Cardiac muscle cell (in vitro differentiated cells and primary cell): ENCODE measurements at places on chromosomes 1 and 21.

DNA sequence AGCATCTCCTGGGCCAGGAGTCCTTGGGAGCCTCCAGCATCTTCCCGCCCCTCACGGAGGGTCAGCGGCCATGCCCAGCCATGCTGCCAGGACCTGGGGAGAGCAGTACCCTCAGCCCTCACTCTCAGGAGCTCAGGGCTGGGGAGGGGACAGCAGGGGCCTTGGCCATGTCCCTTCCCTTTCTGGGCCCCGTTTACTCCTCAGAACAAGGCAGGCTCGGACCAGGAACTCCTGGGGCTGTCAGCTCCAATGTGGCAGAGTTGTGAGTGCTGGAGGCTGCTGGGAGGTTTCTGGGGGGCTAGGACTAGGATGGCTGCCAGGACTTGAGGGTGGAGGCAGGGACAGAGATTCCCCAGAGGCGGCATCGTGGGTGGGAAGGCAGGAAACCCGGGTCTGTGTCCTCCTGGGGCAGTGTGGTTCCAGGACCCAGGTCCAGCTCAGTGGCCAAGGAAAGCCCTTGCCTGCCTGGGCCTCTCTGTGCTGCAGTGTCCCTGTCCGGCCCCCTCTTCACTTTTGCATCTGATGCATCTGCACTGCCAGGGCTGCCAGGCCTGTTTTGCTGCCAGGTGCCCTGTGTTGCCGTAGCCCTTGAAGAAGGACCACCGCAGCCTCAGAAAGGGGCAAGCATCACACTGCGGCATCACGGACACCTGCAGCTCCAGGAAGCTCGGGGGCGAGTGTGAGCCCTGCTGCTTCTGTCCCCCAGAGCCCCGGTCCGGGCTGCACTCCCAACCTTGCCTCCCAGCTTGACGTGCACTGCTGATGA lies 223.9 kb downstream of the CAMTA1 start:
- no peak for DNase-seq

- DNase-seq, result peak; percentile 32
Measured at GRCh38 chr1:39266269-39266668, 61.8 kb downstream of the MACF1 start.

GRCh38 chr1:86914998-86915736 lies 732 bp downstream of the HS2ST1 start:
- DNase-seq, result peak; percentile 63

DNA sequence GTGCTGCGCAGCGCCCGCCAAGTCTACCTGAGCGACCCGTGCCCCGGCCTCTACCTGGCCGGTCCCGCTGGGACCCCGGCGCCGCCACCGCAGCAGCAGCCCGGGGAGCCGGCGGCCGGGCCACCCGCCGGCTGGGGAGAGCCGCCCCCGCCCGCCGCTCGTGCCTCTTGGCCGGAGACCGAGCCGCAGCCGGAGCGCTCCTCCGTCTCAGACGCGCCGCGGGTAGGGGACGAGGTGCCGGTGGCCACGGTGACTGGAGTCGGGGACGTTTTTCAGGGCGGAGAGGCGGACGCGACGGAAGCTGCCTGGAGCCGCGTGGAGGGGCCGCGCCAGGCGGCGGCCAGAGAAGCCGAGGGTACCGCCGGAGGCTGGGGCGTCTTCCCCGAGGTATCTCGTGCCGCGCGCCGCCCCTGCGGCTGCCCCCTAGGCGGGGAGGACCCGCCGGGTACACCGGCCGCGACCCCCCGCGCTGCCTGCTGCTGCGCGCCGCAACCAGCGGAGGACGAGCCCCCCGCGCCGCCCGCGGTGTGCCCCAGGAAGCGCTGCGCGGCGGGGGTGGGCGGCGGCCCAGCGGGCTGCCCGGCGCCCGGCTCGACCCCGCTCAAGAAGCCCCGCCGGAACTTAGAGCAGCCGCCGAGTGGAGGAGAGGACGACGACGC lies 646 bp downstream of the IER5 start:
- DNase-seq, result peak; percentile 66

DNA sequence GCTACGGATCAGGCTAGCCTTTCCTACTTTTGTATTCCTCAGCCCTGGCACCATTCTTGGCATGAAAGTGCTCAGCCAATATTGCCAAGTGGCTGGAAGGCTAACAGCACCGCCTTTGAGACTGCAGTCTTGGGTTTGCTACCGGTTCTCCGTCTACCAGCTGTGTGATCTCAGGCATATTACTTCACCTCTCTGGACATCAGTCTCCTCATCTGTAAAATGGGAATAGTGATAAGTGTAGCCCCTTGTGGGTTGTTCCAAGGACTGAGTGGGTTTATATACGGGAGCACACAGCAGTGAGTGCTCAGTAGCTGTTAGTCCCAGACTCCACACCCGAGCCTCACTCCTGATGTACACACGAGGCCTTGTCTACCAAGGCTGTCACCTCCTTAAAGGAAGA lies 13.7 kb downstream of the TFAP2E start:
- DNase-seq, result no peak

GRCh38 chr1:39971138-39971537 lies 16.2 kb downstream of the MFSD2A start:
- DNase-seq, result peak; percentile 80

GRCh38 chr21:25831300-25831960 lies 96.7 kb downstream of the GABPA start:
- DNase-seq, result no peak

GRCh38 chr1:35475356-35475755 lies 81.8 kb downstream of the KIAA0319L start:
- peak; percentile 28 for DNase-seq

GRCh38 chr1:18256282-18257235 lies 149.0 kb downstream of the IGSF21 start:
- DNase-seq, result peak; percentile 48

- DNase-seq, result no peak
Measured at GRCh38 chr1:93750955-93751354, 69.3 kb upstream of the BCAR3 start.

- no peak for DNase-seq
Measured at GRCh38 chr1:214022810-214023425, 35.1 kb downstream of the PROX1 start.

GRCh38 chr1:248686815-248687214 lies 15.8 kb downstream of the OR14I1 start:
- no peak for DNase-seq

GRCh38 chr21:28228636-28228995 lies 764.1 kb downstream of the LTN1 start:
- no peak for DNase-seq

DNA sequence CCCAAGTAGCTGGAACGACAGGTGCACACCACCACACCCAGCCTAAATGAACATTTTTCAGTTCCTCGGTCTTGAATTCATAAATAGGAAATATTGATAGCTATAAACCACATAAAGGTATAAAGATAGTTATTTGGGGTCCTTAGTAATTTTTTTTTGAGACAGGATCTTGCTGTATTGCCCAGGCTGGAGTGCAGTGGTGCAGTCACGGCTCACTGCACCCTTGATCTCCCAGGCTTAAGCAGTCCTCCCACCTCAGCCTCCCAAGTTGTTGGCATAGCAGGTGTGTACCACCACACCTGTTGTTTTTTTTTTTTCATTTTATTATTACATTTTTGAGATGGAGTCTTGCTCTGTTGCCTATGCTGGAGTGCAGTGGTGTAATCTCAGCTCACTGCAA lies 3.7 kb upstream of the PPP1R15B start:
- DNase-seq, result no peak

DNA sequence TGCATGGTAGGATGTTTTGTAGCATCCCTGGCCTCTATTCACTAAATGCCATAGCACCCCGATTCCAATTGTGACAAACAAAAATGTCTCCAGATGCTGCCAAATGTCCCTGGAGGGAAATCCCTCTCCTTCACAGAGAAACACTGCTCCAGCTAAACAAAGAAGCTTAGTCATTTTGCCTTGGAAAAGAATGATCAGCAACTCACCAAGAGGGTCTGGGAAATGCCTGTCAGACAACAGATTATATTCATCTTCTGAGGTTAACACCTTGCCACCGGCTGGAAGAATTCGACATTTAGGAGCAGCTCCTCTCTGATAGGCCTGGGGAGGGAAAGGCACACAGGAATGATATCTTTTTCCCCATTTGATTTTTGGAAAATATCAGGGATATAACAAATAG lies 84.4 kb downstream of the NIBAN1 start:
- DNase-seq, result no peak

DNA sequence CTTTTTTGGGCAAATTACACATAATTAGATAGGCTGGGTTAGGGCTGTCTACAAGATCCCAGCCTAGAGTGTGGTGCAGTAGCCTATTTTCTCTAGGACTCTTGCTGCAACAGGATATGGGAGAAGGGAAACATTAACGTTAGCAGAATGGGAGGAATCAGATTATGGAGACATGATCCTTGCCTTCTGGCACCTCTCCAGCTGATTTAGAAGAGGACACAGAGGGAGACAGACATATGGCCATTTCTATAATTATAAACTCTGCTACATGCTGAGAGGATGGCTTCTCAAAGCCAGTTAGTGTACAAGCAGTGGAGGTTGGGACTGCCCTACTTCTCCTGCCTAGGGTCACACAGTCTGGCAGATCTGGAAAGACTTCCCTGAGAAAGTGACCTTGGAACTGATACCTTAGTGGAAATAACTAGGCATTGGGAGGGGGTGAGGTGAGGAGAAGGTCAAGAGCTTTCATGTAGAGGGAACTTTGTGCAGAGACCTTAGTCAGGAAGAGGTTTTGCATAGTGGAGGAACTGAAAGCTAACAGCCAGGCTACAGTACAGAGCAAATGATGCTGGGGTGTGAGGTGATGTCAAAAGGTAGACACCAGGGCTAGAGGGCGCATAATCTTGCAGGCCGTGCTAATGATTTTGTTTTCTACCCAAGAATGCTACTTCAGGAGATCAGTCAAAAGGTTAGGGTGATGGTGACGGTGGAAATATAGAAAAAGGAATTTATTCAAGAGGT lies 1.2 kb upstream of the CD1D start:
- DNase-seq, result peak; percentile 34

DNA sequence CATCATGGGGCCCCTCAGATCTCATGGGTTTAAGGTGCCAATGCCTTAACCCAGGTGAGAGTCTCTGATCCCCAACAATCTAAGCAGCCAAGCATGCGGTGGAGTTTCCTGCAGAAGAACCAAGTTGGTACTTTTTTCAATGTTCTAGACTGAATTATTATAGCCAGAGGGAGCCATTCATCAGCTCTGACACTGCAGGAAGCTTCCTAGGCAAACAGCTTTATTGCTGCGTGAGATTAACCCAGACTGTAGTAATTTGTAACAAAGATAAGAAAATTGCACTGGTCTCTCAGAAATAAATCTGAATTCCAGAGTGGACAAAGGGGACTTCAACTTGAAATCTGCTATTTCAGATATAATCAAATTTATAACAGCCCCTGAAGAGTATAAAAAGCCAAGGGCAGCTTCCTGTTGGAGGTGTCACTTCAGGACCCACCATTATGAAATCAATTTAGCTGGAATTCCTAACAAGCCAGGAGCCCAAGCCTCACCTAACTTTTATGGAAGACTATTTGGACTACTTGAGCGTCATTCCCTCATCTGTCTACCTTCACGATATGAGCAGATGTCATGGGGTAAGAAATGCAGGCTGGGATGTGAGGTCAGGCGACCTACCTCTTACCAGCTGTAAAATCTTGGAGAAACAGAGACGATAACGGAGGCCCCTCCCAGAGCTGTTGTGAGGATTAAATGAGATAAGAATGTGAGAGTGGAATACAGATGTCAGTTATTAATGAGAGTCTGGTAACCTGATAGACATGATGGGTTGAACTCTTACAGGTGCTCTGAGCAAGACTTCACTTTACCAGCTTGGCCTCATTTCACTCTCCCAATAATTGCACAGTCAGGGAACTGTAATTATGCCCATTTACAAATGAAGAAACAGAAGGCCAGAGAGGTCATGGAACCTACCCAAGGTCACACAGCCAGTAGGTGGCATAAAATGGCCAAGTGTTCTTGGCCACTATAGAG lies 135.1 kb downstream of the RRAGC start:
- DNase-seq, result no peak

- DNase-seq, result no peak
Measured at GRCh38 chr1:89743788-89744187, 77.0 kb upstream of the LRRC8D start.

DNA sequence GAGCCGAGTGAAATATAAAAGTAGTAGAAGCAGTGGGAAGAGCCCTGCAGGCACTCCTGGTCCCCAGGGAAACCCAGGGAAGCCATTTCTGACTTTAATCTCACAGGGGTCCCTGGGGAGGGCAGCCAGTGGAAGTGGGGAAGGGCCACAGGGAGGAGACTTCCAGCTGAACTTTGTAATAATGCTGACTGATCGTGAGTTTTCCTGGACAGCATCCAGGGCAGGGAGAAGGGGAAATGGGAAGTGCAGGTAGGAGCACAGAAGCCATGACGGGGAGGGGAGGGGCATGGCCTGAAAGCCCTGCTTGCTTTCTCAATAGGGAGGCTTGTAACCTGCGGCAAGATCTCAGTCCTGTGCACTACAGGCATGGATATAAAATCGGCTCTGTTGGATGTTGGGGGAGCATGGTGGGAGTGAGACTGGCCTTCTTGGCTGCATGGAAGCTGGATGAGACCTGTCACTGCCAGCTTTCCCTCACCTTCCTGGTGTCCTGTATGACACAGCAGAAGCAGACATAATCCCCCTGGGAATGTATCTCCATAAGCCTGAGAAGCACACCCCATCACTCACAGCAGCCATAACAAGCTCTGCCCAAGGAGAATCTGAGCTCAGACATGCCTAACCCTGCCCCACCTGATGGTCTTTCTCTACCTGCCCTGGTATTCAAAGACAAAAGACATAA lies 15.1 kb upstream of the MX1 start:
- DNase-seq, result no peak

GRCh38 chr1:13807209-13807608 lies 107.2 kb downstream of the PRDM2 start:
- DNase-seq, result peak; percentile 25

DNA sequence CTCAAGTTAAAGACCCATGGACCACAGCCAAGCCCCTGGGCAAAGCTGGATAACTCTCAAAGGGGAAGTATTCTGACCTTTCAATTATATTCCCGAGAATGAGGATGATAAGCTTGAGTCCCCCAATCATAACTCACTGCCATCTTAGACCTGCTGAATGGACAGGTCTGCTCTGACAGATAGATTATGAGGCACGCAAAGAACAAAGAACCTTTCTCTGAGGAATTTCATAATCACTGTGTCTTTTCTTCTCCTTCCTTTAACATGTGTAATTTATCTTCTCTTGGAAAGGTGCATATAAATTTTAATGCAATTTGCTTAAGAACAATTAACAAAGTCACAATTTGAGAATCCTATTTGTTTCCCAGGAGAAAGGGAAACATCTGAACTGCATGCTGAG lies 22.0 kb downstream of the PIGM start:
- DNase-seq, result no peak

DNA sequence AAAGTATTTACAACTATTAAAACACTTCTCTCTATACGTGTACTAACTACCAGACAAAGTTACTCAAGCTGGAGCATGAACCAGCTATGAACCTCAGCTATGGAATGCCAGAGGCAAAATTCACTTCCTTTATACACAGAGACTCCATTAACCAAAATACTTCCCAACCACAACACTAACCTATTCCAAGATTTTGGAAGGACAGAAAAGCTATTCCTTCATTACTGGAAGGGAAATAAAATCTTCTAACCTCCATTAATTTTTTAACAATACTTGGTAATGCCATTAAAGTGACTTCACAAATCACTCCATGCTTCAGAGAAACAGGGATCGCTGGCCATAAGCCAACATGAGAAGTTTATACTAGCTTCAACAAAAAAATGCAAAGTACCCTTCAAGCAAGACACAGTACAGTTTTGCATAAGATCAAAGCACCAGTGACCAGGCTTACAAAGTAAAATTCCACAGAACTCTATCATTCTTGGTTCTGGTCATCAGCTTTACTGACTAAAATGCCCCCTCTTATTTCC lies 58.0 kb downstream of the PUM1 start:
- peak; percentile 81 for DNase-seq

- no peak for DNase-seq
Measured at GRCh38 chr1:160431006-160431405, 30.6 kb downstream of the VANGL2 start.
